Colonic mucosa (tissue), 4 donors: ENCODE measurements at places on chromosomes 6 and 20.

- no peak for DNase-seq
Observed at GRCh38 chr20:53847139-53847836, 223.1 kb downstream of the BCAS1 start.

DNA sequence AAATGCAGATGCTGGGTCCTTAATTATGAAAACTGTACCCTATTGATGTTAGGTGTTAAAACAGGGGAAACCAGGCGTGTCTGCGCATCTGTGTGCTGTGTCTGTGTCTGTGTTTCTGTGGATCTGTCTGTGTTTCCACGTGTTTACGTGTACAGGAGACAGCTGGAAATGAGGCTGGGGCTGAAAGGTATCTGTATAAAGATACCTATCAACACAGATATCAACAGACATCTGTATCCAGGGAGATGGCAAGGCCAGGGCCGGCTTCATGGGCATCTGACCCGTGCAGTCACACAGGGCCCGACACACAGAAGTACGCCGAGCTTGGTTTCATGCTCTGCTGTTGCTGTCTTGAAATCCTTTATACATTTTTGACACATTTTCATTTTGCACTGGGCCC, 48.6 kb downstream of the BMP7 start:
- no peak for DNase-seq

GRCh38 chr6:6981681-6982322, 126.0 kb upstream of the RREB1 start:
- no peak for DNase-seq

- no peak for DNase-seq
Observed at GRCh38 chr6:24227556-24227955, 101.5 kb downstream of the NRSN1 start.
